ENCODE measurements at places on chromosomes 6 and 20.

- peak; percentile 77 for DNase-seq
Measured at GRCh38 chr6:15299430-15300131, 53.7 kb downstream of the JARID2 start.

- no peak for DNase-seq
Measured at GRCh38 chr20:51715856-51716185, 52.4 kb downstream of the ATP9A start.

DNA sequence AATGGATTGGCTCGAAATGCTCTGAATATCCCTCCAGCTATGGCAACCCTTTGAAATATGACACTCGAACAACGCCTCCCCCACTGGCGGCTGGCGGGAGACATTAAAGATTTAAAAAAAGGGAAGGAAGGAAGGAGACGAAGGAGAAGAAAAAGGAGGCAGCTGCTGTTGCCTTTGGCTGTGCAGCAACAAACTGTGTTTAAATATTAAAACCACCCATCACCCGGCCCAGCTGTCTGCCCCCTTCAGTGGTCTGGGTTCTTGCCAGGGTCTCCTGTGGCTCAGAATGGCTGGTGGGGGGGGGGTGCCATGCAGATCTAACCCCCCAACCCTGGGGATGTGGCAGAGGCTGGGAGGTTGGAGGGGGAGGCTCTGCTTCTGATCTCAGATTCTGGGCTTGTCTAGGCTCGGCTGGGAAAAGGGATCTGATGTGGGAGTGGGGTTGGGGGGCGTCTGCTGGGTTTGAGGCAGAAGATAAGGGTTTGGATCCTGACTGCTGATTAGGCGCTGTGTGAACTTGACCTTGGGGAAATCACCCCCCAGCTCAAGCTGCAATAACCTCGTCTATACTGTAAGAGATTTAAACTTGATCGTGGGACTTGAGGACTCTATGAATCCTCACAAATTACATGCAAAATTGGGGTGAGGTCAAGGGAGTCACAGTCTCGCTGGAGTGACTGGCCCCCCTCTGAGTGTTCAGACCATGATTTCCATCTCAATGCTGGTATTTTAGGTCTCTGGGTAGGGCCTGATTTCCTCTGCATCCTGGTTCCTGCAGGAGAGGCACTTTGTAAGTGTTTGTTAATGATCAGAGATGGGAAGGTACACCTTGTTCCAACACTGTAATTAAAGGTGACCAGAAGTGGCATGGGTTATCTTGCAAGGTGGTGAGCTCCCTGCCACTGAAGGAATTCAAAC is 40.3 kb upstream of the BLCAP start:
- no peak for DNase-seq

DNA sequence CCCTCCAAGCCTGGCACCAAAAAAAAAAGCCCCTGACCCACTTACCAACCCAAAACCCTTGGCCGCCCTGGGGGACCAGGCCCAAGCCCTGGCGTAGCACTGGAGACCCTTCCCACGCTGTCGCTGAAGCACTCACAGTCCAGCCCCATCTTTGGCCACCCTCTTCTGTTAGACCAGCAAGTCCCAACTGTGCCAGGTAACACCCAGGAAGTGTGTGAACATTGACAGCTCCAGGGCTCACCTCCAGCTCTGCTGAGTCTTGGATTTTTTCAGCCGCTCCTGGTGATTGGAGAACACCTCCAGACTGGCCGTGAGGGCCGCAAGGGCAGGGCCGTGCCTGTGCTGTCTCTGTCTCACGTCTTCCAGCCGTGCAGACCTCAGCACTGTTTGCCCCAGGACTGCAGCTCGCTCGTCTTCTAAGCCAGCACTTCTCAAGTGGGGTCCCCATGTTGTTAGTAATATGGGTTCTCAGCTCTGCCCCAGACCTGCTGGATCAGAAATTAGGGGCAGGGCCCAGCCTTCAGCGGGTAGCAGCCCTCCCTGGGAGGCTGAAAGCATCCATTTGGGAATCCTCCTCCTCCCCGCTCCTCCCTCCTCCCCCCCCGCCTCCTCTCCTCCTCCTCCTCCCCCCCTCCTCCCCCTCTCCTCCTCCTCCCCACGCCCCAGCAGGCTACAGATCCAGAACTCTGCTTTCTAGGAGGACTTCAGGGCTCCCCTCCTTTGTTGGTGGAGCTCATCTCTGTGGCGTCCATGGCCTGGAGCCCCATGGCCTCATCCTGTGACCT is 18.1 kb downstream of the NPEPL1 start:
- DNase-seq, result no peak

GRCh38 chr20:50691573-50692551 is 520 bp upstream of the RIPOR3 start:
- no peak for DNase-seq

- peak; percentile 64 for DNase-seq
Measured at GRCh38 chr6:117906958-117907600, at the start of gene SLC35F1. TSS of gene SLC35F1 (plus strand) at chr6:117907264.

GRCh38 chr6:19465760-19466159 is 371.4 kb upstream of the ID4 start:
- DNase-seq, result no peak

DNA sequence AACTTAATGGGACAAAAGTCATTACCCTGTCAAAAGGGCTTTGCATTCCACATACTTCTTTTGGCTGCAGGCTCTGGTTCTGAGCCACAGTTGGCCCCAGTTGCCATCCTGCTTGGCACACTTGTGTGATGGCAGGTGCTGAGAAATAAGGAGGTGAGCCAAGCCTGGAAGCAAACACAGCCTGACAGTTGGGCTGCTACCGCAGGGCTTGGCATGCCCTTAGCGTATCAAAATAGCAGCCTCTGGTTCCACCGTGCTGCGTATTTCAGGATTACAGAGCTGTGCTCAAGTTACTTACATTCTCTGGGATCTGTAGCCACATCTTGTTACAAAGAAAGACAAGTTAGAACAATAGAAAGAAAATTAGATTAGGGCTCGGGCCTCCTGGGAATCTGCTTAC is 11.1 kb downstream of the MTHFD1L start:
- DNase-seq, result no peak

GRCh38 chr6:2616811-2617210 is 133.9 kb downstream of the MYLK4 start:
- DNase-seq, result no peak

DNA sequence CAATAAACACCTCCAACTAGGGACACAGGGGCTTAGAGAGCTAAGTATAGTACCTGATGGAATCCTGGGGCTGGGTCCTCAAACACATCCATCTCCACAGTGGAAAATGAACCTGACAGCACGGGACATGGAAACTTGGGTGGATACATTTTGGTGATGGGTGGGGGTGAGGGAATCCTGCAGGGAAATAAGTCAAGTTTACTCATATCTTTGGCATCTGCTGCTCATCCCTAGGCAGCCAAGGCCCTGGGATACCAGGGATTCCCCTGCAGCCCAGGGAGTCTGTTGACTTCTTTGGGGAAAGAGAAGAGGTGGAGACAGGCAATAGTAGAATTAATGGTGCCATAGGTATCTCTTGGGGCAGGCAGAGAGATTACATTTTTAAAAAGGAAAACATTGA is 6.6 kb downstream of the APOBEC2 start:
- no peak for DNase-seq

DNA sequence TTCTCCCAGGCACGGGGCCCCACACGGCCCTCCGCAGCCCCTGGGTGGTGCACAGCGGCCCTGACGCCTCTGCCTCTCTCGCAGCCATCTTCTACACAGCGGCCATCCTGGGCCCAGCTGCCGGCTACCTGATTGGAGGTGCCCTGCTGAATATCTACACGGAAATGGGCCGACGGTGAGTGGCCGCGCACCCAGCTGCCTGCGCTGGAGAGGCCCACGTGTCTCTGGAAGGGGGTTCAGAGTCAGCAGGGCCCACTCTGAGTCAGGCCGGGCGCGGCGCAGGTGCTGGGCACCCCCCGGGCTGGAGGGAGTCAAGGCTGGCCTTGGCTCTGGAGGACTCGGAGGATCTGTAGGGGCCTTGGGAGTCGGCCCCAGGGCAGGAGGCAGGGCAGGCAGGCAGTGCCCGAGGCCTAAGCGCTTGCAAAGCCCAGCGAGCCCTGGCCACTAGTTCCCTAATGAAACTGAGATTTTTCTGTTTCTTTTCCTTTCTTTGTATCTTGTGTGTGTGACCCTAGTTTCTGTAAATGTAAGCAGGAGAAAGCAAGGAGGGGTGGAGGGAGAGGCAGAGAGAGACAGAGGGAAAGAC is 16.4 kb downstream of the SLCO4A1 start:
- no peak for DNase-seq

All from GM10248 (cell line).